ENCODE measurements at places on chromosomes 16 and 17. TPM values are rescaled to one million over a fixed set of nuclear protein-coding genes. Genes with fewer than 3 reads are reported as not detected.

The OR3A3 gene
- not detected for total RNA-seq

The TBC1D3C gene
- 1.4 TPM for total RNA-seq

The UBE2G1 gene
- total RNA-seq, result 40.4 TPM

The VMO1 gene
- 0.69 TPM for total RNA-seq

The CES4A gene
- 9.2 TPM for total RNA-seq

The GCGR gene
- not detected for total RNA-seq

The OSGIN1 gene
- total RNA-seq, result 0.23 TPM

The EPN3 gene
- 0.23 TPM for total RNA-seq

The CRISPLD2 gene
- total RNA-seq, result 4.6 TPM

The ITGAE gene
- 13.6 TPM for total RNA-seq

The KCTD11 gene
- 4.6 TPM for total RNA-seq
